ENCODE measurements at places on chromosomes 5 and 9.

DNA sequence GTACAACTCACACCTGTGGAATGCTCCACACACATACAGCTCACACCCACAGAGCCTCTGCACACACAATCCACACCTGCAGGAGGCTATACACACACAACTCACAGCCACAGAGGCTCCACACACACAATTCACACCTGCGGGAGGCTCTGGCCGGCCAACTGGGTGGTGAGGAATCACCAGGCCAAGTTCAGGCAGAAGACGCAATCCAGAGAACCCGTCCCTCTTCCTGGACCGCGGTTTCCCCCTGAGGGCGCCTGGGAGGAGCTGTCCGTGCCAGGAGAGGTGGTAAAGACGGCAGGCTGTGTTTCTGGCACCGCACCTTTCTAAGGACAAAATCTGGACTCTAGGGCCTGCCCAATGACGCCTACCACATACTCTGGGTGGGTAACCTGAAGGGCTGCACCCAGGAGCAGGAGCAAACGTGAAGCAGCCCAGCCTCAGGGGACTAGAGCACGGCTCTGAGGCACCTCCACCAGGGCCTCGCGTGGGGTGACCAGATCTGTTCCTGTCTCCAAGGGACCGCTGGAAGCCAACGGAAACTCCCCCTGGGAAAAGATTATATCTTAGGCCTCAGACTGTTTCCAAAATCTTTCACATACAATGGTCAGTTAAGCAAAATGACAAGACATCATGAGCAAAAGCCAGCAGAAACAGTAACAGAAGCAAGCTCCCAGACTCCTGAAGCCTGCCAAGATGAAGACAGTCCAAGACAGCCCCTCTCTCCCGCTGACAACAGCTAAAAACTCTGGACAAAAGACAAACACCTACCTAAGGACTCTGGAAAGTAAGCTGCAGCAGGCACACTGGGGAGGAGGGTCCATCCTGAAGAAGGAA, 16.9 kb downstream of the CAMSAP1 start:
- no peak for DNase-seq

DNA sequence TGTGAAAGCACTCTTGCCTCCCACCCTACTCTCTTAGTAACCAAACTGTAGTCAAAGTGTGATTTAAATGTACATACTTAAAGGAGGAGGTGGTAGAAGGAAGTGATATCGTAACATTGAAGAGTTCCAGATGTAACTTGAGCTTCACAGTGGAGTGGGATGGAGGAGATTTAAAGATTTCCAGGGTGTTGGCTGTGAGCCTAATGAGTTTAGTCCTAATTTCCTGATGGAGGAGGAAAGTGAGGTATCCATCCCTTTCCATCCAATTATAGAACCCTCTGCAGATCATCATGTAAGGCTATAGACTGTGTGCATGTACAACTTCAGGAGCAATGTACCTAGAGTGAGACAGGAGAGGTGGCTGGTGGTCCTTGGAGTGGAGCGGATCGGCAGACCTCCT, 1163.9 kb upstream of the SEMA6A start:
- DNase-seq, result no peak

- DNase-seq, result no peak
Observed at GRCh38 chr5:24831989-24832388, 187.2 kb upstream of the CDH10 start.

GRCh38 chr5:3592298-3592697, 3.3 kb upstream of the IRX1 start:
- no peak for DNase-seq

GRCh38 chr5:67194166-67194565, 2.4 kb downstream of the CD180 start:
- no peak for DNase-seq

GRCh38 chr5:2888520-2889060, 137.1 kb upstream of the IRX2 start:
- no peak for DNase-seq

- DNase-seq, result no peak
Observed at GRCh38 chr5:149358294-149358651, 427 bp downstream of the PCYOX1L start.

- DNase-seq, result no peak
Observed at GRCh38 chr5:143318270-143318669, 85.2 kb downstream of the NR3C1 start.

DNA sequence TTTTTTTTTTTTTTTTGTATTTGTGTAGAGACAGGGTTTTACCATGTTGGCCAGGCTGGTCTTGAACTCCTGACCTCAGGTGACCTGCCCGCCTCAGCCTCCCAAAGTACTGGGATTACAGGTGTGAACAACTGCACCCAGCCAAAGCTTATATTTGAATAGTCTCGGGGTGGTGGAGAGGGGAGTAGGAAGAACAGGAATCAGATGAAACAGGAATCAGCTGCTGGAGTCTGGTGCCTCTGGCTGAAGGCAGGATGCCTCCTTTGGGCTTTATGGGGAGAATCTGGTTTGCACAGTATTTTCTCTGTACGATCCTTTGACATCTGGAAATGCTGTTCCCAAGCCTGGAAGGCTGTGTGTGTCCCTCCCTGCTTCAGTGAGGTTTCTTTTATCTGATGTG, 10.9 kb downstream of the C5orf52 start:
- no peak for DNase-seq

- no peak for DNase-seq
Observed at GRCh38 chr9:104482921-104483570, 21.0 kb upstream of the OR13F1 start.

DNA sequence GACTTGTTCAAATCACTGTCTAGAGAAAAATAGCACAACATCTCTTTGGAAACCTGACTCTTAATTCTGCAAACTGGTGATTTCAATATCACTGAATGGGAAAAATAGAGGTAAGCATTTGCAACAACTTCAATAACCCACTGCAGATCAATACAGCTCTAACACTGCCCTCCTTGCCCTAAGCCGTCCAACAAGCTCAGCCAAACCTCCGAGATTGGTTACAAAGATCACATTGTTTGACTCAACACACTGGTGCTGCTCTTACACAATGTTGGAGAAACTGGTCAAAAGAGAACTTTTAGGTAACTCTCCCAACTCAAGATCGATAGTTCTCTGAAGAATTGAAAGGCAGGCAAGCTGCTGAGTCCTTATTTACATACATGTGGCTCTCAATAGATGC, 150.4 kb downstream of the SPOCK1 start:
- no peak for DNase-seq

GRCh38 chr9:83981126-83981871, 694 bp downstream of the RMI1 start:
- no peak for DNase-seq

GRCh38 chr9:14061936-14062585, 251.9 kb downstream of the NFIB start:
- DNase-seq, result no peak

GRCh38 chr9:38347271-38347671, 45.2 kb upstream of the ALDH1B1 start:
- no peak for DNase-seq

- DNase-seq, result no peak
Observed at GRCh38 chr5:168944004-168944403, 356.9 kb downstream of the SLIT3 start.

DNA sequence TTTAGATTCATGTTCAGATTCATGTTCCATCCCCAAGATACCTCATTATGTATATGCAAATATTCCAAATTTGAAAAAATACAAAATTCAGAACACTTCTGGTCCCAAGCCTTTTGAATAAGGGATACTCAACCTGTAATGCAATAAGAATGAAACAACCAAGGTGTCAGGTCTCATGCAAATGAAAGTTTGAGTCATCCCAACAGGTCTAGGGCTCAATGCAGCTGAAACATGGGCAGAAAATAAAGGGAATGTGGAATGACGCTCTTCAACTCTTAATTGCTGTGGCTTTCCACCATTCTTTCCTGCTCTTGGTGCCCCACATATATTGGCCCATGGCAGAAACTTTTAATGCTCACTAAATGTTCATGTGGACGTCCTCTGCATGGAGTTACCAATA, 107.3 kb upstream of the DAPK1 start:
- DNase-seq, result no peak

DNA sequence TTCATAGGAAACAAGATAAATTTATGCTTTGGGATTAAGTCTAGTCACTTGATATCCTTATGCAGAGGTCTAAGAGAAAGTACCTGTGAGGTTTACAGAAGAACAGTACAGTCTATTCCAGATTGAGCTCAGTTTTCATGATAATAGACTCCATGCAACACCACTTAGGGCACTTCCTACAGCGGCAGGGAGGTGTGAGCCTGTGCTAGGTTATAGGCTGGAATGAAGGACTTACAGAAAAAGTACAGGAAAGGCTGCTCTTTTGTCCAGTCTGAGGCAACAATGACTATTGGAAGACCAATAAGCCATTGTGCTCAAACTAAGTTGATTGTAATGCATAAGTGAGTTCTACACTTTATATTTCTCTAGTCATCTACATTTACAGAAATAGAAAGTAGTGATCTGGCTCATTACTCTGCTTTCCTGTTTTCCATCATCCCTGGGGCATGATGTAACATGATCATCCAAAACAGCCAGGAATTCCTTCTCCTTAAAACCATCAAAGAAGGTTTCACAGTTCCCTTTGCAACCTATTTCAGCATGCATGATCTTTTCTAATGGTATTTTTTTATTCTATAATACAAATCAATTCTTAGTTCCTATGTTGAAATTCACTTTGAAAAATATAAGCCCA, 322.8 kb downstream of the SLF1 start:
- no peak for DNase-seq

- no peak for DNase-seq
Observed at GRCh38 chr5:78738693-78739300, 90.2 kb upstream of the LHFPL2 start.

DNA sequence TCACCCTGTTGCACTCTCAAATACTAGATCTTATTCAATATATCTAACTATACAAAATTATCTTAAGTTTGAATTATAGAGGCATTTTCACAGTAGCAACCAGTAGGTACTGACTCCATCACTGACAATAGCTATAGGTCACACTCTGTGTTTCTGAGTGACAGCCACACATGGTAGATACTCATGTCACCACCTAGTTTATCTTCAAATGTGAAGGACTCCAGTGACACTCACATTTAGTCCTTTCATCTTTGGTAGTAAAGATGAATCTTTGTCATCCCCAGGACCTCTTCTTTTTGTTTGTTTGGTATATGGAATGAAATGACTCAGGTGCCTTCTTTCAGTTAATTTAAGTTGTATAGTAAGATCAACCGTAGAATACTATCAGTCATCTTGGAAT, 102.5 kb upstream of the DHFR start:
- DNase-seq, result no peak

DNA sequence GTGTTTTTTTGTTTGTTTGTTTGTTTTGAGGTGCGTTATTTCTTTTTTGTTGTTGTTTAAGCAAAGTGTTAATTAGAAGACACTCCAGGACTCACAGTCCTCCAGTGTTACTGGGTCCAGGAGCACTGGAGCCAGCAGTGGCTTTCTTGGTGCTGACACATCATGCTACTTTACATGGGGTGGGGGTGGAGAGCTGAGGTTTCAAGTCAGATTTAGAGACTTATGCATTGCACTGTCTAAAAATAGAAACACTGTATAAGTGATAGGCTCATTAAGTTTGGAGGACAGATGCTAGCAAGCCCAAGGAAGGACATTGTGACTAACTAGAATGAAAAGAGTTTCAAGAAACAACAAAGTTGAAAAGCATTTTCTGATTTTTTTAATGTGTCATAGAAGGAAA, 2209.2 kb downstream of the MAT2B start:
- DNase-seq, result no peak

- no peak for DNase-seq
Observed at GRCh38 chr9:72089451-72090130, 29.2 kb upstream of the C9orf57 start.

DNA sequence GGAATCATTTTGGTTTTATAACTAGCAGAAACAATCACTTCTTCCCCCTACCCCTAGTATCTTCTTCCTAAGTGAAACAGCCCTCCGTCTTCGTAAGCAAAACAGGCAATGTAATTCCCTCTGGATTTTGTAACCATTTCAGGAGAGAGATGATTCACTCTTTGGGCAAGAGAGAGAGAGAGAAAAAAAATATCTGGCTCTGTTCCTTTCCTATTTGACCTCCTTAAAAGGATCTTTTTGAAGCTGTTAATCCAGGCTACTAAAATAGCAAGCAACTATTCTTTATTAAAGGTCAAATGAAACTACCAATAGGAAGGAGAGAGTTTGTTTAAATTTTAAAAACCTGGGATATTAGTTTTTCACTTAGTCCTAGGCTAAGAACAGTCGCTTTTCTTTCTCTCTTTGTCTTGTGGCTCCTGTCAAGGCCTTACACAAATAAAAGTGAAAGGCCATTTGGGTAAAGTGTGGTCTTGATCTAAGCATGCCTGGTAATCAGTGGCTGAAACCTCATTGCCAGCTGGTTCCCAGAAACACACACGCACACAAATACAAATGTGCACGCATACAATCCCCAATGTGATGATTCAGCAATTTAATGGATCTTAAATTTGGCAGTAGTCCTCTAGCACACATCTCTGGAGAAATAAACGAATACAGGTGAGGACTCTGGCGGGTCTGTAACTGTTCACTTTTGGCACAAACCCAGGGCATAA, 70.2 kb downstream of the PRUNE2 start:
- DNase-seq, result no peak

DNA sequence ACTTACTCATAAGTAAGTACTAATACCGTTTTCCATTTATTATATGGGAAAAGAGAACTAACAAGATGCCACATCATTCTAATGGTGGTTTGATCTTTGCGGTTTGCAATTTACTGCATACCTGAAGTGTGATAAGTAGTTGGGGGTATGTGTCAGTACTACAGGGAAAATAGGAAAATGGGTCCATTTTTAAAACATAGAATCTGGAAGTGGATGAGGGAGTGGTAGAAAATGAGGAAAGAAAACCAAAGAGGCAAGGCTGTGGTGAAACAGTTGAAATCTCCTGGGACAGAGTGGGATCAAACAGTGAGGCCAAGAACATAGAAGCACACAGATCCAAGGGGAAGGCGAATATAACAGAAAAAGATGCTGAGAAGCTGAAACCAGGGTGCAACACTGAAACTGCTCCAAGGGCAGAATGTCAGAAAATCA, 6.7 kb downstream of the ADAMTSL1 start:
- DNase-seq, result no peak
